ENCODE measurements at places on chromosomes 13 and 19.
A peak's percentile ranks its signal among the peaks of the same experiment; 100 is the strongest.

- no peak for DNase-seq
Observed at GRCh38 chr19:17246681-17247425, 1.1 kb upstream of the NR2F6 start.

DNA sequence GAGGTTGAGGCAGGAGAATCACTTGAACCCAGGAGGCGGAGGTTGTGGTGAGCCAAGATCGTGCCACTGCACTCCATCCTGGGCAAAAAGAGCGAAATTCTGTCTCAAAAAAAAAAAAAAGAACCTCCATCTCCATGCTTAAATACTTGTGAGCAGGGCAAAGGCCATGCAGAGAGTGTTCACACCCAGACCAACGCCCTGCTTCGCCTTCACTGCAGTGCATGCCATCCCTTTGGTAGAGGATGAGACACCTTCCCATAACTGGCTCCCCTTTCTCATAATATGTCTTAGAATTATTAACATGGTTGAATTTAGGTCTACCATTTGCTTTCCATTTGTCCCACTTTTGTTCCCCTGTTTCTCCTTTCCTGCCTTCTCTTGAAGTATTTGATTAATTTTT is 15.4 kb downstream of the BBC3 start:
- no peak for DNase-seq

DNA sequence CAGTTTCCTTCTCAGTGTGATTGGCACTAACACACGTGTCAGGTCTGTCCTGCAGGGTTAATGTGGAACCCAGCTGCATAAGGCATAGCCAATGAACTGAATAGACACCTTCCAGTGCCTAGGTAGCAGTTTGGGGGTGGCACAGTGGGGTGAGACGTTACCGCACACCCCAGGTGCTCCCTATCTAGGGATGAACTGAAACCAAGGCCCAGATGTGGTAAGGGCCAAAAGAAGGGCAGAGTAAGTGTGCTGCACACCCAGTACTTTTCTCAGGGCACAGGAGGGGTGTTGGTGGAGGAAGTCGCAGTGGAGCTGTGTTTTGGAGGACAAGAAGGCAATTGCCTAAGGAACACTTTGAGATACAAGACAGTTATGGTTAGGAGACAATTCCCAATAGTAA is 317.9 kb upstream of the TSHZ3 start:
- DNase-seq, result no peak

- no peak for DNase-seq
Observed at GRCh38 chr13:110290826-110291225, 16.1 kb downstream of the COL4A1 start.

- no peak for DNase-seq
Observed at GRCh38 chr13:100234524-100235136, 145.7 kb downstream of the PCCA start.

GRCh38 chr13:110360598-110360997 is 53.5 kb downstream of the COL4A2 start:
- DNase-seq, result no peak

DNA sequence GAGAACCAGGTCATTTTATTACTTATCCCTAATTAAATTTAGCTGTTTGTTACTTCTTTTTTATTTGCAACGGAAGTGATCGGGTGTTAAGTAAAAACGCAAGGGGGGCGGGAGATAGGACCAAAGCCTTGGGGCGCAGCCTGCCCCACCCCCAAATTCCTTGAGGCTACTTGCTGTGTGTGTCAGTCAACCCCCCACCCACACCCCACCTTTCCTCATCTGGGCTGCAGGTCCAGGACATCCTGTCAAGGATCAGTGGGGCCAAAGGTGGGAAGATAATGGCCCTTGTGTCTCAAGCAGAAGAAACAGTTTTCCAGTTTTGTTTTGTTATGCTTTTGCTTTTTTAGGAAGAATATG is 1.2 kb upstream of the FOXO1 start:
- no peak for DNase-seq

GRCh38 chr19:13984186-13984585 is 21.9 kb downstream of the RFX1 start:
- DNase-seq, result no peak

- DNase-seq, result no peak
Observed at GRCh38 chr19:43478323-43478722, 12.9 kb upstream of the LYPD3 start.

- DNase-seq, result no peak
Observed at GRCh38 chr13:113350065-113350937, 13.6 kb downstream of the GRTP1 start.

DNA sequence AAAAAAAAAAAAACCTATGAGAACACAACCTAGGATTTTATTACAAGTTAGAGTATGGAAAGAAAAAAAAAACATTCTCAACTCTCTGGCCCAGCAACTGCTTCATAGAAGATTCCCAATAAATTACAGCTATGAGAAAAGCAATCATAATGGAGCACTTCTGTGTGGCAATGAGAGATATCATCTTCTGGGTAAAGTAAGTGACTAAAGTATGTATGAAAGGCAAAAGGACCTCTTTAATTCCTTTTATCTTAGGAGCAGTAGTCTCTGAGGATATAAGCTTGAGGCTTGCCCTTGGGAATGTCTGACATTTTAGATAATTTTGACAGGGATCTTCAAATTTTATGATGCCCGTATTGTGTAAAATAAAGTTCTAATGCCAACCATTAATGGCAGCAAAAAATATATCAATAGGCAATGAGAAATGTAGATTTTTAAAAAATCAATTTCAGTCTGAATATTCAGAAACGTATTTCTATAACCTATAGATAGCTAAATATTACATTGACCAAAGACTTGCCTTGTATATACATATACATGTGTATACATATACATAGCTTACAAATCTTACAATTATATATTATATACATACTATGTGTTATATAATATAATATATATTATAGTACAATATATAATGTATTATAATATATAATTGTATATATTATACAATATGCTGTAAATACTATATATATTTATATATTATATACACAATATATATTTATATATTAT is 823.9 kb upstream of the SLITRK1 start:
- DNase-seq, result no peak

GRCh38 chr19:29404951-29405727 is 120.7 kb upstream of the VSTM2B start:
- no peak for DNase-seq

DNA sequence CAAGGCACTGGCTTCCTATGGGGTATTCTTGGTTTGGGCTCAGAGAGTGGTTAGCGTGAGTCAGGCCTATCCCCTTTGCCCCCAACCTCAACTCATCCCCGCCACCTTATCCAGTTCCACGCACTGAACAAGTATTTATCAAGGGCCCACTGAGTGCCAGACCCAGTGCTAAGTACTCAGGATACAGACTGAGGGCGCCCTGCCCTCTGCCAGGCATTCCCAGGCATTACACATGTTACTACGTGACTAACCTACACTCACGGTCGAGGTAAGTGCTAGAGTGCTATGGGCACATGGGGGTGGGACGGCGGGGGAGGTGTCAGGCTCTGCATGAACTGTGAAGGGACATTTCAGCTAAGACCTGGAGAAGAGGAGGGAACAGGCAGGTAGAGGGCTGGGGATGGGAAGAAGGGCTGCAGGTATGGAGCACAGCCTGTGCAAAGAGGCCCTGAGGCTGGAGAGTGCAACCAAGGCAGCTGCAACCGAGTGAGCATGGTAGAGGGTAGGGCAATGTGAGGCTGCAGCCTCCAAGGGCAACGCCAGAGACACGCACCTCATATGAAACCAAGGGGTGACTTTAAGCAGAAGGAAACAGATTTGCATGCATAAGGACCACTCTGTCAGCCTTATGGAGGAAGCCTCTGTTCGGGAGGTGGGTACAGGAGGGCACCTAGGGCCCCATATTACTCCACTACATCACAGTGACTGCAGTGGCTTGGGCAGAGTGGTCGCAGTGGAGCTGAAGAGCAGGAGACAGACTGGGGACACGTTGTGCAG is 22.5 kb downstream of the DHRS12 start:
- no peak for DNase-seq

DNA sequence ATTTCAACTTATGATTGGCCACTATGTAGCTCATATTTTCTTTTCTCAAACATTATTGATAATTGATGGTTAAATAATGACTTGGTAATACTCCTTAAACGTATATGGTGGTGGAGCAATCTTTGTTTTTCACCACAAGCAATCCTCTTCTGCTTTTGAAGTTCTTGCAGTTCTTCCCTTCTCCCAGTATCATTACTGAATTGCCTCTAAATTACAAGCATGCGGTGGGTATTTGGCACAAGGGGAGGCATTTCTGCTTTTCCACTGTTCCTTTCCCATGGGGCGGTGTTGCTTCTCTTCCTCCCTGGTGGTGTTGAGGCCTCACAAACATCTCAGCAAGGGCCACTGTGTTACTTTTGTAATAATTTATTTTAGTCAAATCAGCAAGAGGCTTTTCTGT is 234.4 kb upstream of the RXFP2 start:
- DNase-seq, result no peak

DNA sequence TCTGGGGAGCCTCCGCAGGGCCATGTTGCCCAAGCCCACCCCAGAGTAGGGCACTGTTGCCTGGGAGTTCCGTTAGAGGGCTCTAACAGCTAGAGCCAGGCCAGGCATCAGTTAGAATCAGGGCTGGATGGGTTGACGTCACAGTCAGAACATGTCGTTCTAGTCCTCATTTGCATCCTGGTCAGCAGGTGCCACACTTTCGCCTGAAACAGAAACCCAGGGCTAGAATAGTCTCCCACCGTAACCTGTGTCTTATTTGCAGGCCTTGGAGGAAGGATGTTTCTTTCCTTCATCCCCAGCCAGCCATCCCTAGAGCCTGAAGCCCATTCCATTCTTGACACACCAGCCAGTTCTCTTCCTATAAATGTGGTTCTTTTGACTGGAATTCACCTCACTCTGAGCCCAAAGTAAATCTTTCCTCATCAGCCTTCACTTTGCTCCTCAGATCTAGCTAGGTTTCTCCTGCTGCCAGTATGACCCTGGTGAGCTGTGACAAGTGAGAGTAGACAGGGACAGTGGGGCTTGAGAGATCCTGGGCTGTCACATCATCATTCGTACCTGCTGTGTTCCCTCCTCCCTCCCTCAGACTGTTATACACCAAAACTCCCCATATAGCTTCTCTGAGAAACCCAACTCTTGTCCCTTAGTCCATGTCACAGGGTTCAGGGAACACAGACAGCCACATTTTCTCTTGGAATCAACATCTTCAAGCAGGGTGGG is 12.2 kb upstream of the CCDC97 start:
- DNase-seq, result no peak

- peak; percentile 53 for DNase-seq
Observed at GRCh38 chr19:38362076-38362945, 12.1 kb upstream of the PSMD8 start.

DNA sequence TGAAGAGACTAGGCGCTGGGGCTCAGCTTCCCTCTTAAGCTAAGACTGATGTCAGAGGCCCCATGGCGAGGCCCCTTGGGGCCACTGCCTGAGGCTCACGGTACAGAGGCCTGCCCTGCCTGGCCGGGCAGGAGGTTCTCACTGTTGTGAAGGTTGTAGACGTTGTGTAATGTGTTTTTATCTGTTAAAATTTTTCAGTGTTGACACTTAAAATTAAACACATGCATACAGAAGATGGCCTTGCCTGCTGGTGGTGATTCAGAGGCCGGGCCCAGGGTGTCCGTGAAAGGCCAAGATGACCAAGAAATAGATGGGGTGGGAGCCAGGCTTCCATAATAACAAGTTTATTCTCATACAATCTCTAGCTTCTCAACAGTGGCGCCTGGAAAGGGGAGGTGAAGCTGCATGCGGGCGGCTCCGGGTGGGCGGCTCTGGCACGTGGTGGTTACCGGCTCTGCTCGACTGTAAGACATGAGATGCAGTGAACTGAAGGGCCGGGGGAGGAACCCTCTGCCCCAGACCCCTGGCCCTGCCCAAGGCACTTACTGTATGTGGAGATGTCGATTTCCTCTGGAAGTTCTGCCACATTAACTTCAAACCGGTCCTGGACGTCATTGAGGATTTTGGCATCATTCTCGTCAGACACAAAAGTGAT is 10.5 kb downstream of the DDX39A start:
- DNase-seq, result no peak

- DNase-seq, result no peak
Observed at GRCh38 chr13:52348983-52349780, 56.8 kb downstream of the THSD1 start.

- DNase-seq, result no peak
Observed at GRCh38 chr19:4602173-4602788, 37.0 kb upstream of the TNFAIP8L1 start.

GRCh38 chr19:38263689-38264485 is 486 bp upstream of the SPINT2 start:
- DNase-seq, result peak; percentile 65

- no peak for DNase-seq
Observed at GRCh38 chr19:58315580-58315979, 10.4 kb downstream of the ERVK3-1 start.

GRCh38 chr13:103078158-103078557 is 11.9 kb upstream of the SLC10A2 start:
- no peak for DNase-seq

GRCh38 chr13:45781553-45782326 is 69.8 kb downstream of the SIAH3 start:
- DNase-seq, result no peak

- no peak for DNase-seq
Observed at GRCh38 chr13:20579191-20579590, 12.2 kb downstream of the IFT88 start.

DNA sequence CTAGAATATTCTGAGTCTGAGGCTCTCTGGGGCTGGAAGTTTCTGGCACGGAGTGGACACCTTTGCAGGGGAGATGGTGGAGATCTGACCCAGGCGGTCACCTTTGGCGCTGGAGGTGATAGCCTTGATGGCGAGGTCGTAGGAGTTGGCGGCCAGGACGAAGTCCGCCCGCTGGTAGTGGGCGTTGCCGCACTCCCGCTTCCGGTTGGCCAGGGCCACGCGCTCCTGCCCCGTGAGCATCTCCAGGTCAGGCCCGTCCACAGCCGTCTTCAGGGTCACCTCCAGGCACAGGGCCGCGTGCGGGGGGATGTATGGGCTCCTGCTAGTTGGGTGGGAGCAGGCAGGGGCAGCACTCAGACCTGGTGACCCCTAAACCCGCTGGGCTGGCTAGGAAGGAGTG is 5.3 kb downstream of the FKBP8 start:
- DNase-seq, result no peak

GRCh38 chr13:31334994-31335557 is 135.3 kb downstream of the B3GLCT start:
- DNase-seq, result no peak

All from activated T-cell treated with anti-CD3 and anti-CD28 coated beads for 1 hour (primary cell).